Activated T-helper 2 cell treated with anti-CD3 and anti-CD28 coated beads, Interferon-gamma antibody, Interleukin-2, Interleukin-4, amounts not matched to agents 10 μg/mL and 5 μg/mL and 100 μg/mL, durations not matched to agents 14 hours and 24 hours and 36 hours (primary cell): ENCODE measurements at places on chromosomes 3 and 15. TPM values are rescaled to one million over a fixed set of nuclear protein-coding genes. Genes with fewer than 3 reads are reported as not detected.

DNA sequence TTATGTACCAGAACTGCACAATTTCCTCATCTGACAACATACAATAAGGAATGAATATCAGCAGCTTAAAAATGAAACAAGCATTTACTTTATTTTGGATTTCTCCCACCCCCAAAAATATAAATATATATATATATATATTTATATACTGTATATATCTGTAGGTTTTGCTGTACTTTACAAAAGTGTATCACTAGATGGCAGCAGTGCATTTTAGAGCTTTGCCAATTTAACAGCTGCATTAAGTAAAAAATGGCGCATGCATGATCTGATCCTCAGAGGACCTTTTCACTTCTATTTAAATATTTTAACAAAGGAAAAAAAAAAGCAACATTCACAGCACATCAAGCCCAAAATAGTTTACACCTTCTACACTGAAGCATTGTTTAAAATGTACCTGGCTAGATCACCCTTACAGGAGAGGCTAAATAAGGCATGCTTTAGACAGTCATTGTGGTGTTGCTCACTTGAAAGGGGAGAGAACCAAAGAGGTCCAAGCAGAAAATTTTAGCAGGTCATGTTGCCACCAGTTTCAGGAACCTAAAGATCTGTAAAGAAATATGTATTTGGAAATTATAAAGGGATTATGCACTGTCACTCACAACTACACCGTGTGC, 72.6 kb downstream of the NPTN start:
- DNase-seq, result no peak

GRCh38 chr3:64666171-64666588, 21.6 kb downstream of the ADAMTS9 start:
- no peak for DNase-seq

DNA sequence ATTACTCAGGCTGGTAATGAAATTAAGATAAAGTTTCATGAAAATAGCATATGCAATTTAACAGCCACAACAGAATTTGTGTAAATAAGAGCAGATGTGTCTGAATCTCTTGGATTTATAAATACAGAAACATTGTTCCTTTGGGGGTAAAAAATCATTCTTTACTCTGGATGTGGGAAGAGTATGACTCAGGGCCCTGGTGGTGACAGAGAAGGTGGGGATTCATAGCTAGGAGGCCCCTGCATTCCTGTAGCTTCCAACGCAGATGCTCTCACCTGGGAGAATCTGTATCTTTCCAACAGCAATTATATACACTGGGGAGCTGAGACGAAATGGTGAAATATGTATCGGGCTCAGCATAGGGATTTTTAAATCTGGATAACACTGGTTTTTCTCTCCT, 167.6 kb upstream of the CADPS start:
- no peak for DNase-seq

MFN1 gene
- total RNA-seq, result 32.2 and 38.2 TPM in 2 replicates

GRCh38 chr3:122033023-122033422, 11.0 kb upstream of the ILDR1 start:
- DNase-seq, result no peak

GATA2 gene
- 0.09 and 0.28 TPM in 2 replicates for total RNA-seq

- DNase-seq, result no peak
Observed at GRCh38 chr15:80081390-80081789, 21.9 kb downstream of the ZFAND6 start.

GRCh38 chr3:32903953-32904352, 47.5 kb upstream of the CCR4 start:
- DNase-seq, result no peak

GRCh38 chr3:30263925-30264313, 342.5 kb upstream of the TGFBR2 start:
- no peak for DNase-seq

HLTF gene
- 20.8 and 23.9 TPM in 2 replicates for total RNA-seq

- no peak for DNase-seq
Observed at GRCh38 chr15:39287322-39288195, 293.3 kb upstream of the THBS1 start.

KLF13 gene
- 127 and 132 TPM in 2 replicates for total RNA-seq

DNA sequence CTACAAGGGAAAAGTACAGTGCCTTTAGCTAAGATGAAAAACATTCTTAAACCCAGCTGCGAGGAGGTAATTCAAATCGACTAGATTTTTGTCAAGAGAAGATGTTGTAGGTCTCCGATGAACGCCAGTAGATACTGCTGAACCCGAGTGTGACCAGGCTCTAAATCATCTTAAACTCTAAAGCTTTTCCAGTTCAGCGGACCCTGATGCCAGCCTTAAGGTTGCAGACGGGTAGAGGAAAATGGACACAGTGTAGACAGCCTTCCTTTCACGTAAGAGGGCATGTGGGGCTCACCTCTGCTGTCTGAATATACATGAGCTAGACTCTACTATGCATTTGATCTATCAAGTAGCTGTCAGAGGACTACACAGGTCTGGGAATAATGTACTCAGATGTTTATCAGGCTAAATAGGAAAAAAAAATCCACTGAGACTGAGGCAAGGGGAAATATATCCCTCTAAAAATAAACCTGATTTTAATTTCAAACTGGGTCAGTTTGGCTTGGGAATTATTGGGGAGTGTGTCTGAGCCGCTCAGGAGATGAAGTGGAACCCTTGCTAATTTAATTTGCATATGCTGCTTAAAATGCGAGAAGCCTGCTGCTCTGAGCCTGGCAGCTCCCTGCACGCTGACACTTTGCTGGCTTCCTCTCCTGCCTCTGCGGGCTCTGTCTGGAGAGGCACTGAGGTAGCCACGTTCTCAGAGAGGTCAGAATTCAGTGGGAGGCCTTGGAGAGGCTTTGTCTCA, 151.9 kb downstream of the CADPS start:
- no peak for DNase-seq

DNA sequence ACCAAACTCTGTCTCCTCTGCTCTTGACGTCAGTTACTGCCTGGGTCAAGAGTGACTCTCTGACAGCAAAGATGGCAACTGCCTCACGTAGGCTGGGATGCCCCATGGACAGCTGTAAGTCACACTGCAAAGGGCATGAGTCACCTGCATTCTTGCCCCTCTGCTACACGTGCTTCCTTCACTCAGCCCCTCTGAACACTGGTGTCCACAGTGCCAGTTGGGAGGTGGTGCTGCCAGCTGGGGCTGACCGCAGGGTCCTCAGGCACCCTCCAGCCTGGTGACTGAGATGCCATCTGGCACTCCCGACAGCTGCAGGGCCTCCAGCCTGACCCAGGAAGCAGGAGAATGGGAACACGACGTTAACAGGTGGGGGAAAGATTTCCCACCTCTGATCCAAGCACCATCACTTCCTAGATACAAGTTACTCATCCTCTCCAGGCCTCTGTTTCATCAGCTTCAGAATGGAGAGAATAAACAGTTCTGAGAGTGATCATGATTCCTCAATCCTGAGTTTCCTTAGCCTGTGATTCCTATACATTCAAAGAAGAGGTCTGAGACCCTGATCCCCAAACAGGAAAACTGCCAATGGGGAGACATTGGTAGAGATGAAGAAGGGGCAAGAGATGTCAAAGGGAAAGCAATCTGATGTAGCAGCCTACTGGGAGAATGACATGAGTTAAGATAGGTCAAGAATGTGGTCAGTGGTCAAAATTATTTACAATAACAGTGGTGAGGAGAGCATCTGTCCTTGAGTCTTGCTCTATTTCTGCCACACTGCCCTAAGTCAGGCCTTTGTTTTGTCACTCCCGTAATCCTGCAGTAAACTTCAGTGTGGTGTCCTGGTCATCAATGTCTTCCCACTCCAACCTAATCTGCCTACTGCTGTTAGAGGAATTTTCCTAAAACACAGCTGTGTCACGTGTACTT, 86.1 kb upstream of the BCL6 start:
- DNase-seq, result no peak

KNG1 gene
- not detected in 2 replicates for total RNA-seq

SMCO1 gene
- total RNA-seq, result not detected in 2 replicates

SAMMSON gene
- not detected in 2 replicates for total RNA-seq

GRCh38 chr15:84685304-84685703, 27.3 kb upstream of the NMB start:
- DNase-seq, result no peak

DNA sequence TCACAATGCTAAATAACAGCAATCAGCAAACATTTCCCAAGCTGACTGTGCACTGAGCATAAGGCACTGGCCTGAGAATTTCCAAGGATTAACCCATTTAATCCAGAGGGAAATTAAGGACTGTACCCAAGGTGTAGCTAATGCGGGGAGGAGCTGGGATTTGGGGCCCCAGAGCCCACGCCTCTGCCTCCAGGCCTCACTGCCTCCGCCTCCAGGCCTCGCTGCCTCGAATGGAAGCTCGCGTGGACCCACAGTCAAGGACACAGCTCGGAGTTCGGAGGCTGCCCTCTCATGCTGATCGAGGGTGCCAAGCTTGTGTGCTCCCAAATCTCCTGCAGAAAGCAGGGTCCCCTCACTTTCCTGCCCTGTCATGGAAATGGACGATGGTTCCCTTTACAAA, 76.5 kb upstream of the SNRPA1 start:
- no peak for DNase-seq

SUSD5 gene
- not detected in 2 replicates for total RNA-seq
